ENCODE measurements at places on chromosomes 3 and 15.

DNA sequence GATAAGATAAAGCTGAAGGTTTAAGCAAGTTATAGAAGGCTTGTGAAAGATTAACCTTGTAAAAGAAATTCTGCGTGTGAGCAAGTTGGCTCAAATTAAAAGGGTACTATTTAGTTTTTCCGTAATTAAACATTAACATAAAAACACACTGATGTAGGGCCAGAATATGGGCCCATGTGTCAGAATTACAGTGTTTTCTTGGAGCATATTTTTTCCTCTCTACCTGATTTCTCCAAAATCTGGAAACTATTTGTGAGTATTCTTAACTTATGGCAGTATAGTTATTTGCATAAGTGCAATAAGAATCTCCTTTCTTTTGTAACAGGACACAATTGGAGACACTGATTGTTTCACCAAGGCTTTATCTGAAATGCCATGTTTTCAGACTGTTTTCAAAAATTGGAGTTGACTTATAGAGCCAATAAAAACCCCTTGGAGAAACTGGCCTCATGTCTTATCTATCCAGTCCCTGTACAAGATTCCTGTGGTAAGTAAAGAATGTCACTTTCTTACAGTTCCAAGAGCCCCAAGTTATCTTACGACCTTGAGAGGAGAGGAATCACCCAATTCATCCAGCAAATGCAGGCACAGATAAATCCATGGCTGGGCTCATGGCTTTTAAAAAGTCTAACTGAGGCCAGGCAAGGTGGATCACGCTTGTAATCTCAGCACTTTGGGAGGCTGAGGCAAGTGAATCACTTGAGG lies 47.8 kb upstream of the P2RY1 start:
- no peak for DNase-seq

- DNase-seq: no peak
Observed at GRCh38 chr15:80490431-80490990, 86.3 kb downstream of the ARNT2 start.

DNA sequence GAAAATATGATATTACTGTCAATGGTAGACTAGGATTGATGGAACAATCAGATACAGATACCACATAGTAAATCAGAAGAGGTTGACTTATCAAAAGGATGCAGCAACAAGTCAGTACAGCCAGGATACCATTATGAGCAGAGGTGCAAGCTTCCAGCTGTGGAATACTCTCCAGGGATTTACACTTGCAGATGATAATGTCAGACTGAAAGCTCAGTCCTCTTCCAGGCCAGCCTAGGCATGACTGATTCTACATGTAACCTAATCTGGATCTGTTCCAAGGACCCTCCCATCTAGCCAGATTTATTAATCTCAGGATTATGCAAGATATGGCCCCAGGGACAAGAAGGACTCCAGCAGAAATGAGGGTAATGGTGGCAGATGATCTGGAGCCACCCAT lies 8.2 kb downstream of the FILIP1L start:
- DNase-seq: no peak

GRCh38 chr3:97930018-97930417 lies 42.2 kb downstream of the RIOX2 start:
- no peak for DNase-seq

DNA sequence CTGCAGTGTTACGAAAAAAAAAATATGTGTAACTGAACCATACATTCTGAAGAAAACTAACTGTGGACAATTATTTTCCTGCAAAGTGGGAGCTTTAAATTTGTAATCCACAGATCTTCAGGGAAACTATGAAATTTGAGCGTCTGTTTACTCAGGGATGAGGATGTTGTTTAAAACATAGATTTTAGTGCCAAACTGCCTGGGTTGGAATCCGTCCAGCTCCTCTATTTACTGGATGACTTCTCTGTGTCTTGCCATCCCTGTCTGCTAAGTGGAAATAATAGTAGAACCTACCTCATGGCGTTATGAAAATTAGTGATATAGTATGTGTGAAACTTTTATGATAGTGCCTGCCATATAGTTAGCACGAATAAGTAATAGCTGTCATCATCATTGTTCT lies 666.5 kb downstream of the SQOR start:
- no peak for DNase-seq

- no peak for DNase-seq
Observed at GRCh38 chr3:67898916-67899315, 244.5 kb upstream of the SUCLG2 start.

GRCh38 chr15:83430441-83430840 lies 16.7 kb upstream of the SH3GL3 start:
- no peak for DNase-seq

DNA sequence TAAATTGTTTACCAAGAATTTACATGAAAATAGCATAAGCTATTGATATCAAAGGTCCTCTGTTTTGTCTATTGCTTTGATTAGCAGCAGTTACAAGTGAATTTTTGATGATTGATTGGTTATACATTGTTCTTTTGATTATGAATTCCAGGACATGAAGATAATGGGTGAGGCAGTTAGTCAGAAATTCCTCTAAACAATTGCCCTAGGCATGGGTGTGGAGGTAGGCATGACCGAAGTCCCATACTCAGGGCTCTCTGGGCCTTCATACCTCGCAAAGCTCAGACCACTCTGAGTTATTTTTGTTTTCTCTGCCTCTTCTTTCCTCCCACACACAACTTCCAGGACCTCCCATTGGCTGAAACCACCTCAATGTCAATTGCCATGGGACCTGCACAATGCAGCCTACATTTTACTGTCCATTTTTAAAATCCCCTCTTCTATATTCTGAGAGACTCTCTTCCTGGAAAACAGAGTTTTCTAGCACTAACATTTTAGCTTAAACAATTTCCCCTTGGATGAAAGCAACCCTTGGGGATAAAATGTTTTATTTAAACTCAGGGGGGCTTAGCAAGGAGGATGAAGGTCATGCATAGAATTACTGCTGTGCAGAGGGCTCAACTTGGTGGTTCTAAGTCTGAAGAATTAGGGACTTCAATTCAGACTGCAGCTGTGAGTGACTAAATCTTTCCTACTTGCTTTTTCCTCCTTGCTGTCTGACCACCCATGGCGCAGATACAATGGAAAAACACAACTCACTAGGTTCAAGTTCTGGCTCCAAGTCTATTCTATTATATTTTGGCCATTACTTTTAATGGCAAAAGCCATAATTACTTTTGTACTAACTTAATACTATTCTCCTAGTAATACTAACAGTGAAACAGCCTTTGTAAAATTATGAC lies 594.8 kb downstream of the NTRK3 start:
- DNase-seq: no peak

- DNase-seq: no peak
Observed at GRCh38 chr3:154758109-154758868, 321.8 kb upstream of the MME start.

- no peak for DNase-seq
Observed at GRCh38 chr15:27655056-27655455, 444.1 kb downstream of the OCA2 start.

DNA sequence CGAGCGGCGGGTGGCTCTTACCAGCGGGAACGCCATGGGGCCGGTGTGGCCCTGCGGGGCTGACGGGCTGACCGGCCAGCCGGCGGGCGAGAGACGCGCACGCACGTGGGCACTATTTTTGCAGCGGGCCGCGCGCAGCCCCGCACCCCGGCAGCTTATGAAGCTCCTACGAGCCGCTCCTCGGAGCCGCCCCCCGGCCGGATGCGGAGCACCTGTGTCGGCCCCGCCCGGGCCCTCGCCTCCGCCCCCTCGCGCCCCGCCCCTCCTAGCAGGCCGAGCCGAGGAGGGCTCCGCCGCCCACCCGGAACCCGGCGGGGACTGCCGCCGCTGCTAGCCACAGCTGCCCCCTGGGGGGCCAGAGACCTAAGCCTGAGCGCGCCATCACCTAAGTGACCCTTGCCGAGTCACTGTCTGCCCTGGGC lies 683 bp upstream of the CPEB1 start:
- peak; percentile 63 for DNase-seq

- DNase-seq: no peak
Observed at GRCh38 chr3:190615607-190616006, 101.7 kb downstream of the IL1RAP start.

DNA sequence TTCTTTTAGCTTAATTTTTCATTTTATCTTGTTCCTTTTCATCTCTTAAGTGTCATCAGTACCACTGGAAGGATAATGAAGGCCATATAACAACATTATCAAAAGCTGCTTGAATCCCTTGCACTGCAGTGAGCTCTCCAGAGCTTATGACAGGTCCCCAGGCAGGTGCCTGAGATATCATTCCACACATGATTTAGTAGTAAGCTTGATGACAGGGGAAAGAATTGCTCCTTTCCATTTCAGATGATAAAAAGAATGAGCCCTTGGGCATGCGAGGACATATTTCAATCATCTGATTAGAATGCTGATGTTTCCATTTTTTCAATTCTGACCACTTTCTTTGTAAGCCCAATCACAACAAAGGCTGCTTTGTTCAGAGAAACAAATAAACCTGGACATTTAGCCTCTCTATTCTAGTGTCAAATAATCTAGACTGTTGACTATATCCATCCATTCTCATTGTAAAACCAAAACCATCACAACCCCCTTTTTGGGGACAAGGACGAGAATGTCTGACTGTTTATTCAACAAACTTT lies 567.8 kb downstream of the IGSF11 start:
- no peak for DNase-seq

GRCh38 chr15:80798911-80799310 lies 19.7 kb downstream of the CEMIP start:
- no peak for DNase-seq

DNA sequence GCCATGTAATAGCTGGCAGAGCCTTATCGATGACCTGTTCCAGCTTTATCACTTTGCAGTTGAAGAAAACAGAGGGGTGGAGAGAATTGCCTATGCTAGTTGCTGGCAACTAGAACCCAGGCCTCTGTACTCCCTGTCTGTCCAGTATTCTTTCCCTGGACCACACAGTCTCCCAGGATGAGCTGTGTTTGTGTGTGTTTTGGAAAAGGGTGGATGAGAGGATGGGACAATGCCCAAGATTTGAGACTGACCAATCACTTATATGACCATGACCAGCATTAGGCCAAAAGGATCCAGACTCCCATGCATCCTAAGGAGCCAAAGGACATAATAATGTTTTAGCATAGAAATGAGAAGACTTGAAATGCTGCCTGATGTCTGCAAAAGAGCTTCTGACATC lies 102.6 kb downstream of the CD200R1L start:
- no peak for DNase-seq

- no peak for DNase-seq
Observed at GRCh38 chr3:88057630-88058305, 1.0 kb downstream of the CGGBP1 start.

DNA sequence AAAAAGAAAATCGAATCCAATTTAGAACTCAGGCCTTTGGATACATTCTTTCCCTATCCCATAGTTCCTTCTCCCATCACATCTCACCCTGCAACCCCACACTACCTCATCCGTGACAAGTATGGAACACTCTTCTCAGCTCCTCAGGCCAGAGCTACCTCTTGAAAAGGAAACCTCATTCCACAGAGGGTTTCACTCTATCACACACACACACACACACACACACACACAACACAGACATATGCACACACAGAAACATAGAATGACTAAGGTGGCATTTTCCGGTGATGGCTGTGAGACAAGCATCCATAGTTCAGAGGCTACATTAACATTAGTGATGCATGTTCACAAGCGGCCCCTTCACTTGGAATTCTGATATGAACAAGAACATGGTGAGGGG lies 122.0 kb upstream of the HES1 start:
- DNase-seq: no peak

Measured in stimulated activated CD4-positive, alpha-beta T cell treated with anti-CD3 and anti-CD28 coated beads, Interleukin-4, amount 100 ng/mL, for 1 hour (primary cell).